ENCODE measurements at places on chromosomes 1 and 21. TPM values are rescaled to one million over a fixed set of nuclear protein-coding genes. Genes with fewer than 3 reads are reported as not detected.

DNA sequence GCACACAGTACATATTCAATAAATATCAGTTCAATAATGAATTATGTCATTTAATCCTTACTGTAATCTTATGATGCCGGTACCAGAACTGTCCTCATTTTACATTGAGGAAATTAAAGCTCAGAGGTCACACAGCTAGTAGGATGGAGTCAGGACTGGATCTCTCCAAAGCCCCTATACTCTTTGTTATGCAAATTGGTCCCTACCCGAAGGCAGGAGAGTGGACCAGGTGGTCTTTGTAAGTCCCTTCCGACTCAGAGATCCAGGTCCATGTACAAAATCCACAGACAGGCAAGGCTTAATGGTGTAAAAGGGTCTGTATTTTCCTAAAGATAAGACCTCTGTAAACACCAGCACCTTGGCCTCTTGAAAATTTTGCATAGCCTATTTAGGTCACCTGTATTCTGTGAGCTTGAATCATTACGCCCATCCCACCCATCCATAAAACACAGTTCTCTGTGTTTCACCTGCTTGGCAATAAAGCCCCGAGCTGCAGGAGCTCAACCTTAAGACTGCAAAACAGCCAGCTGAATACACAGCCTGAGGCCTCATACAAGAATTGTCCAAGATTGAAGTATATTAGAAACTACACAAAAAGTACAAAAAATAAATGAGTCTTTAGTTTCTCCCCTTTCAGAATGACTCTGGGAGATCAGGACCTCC is 41.7 kb downstream of the PLXNA2 start:
- no peak for DNase-seq

- no peak for DNase-seq
These were observed 33.3 kb upstream of the BECN2 start for GRCh38 chr1:241924080-241924808.

DNA sequence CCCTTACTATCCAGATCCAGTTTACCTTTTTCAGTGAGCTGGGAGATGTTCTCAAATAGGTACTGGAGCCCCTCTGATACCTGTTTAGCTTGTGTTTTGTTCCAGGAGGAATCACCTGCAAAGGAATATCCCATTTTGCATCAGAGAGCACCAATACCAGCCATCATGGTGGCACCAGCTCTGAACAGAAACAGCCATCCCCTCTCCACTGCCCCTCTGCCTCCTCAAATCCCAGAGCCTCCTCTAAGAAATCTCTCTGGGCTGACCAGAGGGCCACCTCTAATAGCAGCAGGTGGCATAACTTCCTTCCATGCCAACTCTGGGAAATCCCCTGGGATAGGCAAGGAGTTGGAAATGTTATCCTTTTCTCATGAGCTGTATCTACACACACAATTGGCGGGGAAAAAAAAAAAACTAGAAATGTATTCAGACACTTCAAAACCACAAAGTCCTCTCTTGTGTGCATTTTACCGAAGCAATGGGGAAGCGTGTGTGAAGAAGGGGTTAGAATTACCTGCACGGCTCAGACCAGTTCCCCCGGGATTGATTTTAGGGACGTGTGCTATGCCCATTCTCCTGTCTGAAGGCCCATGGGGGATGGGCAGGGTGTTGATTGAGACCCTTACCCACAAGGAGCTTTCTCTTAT is 2.4 kb downstream of the PGLYRP4 start:
- no peak for DNase-seq

- DNase-seq: peak; percentile 25
These were observed 509.4 kb downstream of the SMYD3 start for GRCh38 chr1:245997471-245998258.

DNA sequence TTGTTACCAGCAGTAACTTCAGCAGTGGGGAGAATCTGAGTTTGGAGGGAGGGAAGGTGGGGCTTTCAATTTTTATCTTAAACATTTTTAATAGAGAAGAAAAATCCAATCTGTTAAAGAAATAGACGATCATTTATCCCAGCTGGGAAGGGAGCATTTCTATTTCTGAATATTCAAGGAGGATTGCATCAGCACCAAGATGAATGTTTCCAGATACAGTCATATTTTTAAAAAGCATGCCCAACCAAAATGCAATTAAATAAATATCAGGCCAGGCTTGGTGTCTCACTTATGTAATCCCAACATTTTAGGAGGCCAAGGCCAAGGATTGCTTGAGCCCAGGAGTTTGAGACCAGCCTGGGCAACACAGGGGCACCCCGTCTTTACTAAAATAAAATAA is 1.7 kb upstream of the ATP1A4 start:
- DNase-seq: no peak

GRCh38 chr1:20446796-20447195 is 39.2 kb downstream of the CAMK2N1 start:
- peak; percentile 8 for DNase-seq

GRCh38 chr1:233340966-233341516 is 13.5 kb downstream of the MAP3K21 start:
- DNase-seq: no peak

- DNase-seq: no peak
These were observed 6.5 kb upstream of the PDXK start for GRCh38 chr21:43712268-43712942.

DNA sequence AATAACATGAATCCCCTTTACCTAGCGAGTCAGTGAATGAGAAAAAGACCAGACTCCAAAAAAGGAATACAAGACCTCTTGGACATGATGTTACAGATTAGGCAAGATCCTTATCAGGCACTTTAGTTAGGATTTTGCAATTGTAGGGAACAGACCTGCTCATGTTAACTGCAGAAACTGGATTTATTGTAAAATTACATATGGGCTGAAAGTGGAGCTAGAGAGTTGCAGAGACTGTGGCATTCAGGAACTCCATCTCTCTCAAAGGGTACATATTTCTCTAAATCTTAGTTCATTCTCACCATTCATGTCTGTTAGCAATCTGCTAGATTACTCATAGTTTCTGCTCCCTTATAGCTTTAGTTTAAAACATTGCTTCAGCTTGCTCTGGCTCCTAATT is 142.2 kb downstream of the PAPPA2 start:
- DNase-seq: no peak

DNA sequence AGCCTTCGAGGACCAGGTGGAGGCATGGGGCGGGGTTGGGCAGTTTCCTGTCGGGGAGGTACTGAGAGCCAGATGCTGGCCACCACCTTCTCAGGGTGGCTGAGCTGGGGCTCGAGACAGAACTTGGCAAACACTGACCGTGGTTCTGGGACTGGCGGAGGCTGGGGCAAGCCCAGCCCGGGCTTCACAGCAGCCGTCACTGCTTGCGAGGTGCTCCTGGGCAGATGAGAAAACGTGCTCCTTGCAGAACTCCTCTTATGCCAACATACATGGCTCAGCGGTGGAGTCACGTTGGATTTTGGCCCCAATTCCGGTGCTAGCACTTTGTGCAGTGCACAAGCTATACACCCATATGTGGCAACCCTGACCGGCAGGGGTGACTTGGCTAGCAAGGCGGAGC is 69.2 kb downstream of the RUNX3 start:
- DNase-seq: no peak

GRCh38 chr21:26080211-26080610 is 90.4 kb downstream of the APP start:
- no peak for DNase-seq

DNA sequence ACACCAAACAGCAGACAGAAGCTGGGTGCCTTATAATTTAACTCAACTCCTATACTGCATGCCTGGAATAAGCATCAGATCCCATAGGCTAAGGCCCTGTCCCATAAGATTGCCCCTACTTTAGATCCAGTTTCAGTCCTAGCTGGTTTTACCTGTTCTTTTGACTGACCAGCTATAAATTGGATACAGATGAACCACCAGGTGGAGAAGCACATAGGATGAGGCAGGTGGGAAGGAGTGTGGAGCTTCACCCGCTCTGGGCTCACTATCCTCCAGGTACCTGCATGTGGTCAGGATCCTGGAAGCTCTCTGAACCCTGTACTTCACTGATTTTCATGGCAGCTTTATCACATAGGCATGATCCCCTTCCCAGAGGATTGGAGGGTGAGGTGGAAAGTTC is 51.3 kb downstream of the MAST2 start:
- no peak for DNase-seq

- peak; percentile 82 for DNase-seq
These were observed 950 bp upstream of the INKA2 start for GRCh38 chr1:111739925-111740765.

DNA sequence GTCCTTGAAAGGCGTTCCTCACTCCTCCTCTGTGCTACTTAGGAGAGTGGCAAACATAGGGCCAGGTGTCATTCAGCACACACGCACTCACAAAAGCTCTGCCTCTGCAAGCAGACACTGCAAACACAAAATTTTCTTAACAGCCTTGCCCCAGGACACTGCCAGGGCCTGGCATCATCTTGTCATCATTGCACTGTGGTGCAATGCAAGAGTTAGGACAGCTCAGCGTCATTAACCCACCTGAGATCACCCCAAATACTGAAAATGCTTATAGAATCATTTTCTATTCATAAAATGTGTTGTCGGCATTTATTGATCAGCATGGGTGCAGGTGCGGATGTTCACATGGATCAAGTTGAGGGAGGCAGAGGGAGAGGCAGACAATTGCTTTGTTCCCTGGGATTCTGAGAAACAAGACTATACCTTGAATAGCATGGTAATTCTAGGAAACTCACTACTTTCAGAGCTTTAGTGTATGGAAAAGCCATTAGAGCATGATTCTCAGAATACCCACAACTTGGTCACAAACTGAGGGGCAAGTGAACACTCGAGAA is 3.0 kb downstream of the ADAM30 start:
- DNase-seq: no peak

DNA sequence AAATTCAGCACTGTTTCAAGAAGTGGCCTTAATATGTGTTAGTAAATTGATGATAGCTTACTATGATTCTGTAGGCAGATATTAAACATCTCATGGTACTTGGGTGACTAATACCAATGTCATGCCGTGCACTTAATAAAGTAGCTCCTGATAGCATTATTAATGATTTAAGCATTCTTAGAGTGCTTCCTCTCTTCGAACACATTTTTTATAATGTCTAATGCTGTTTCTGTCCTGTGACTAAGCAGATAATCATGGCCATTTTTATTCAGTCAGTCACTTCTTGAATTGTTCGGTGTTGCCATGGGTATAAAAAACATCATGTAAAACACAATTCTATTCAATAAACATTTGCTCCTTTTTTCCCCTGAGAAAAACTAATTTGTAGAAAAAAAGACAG is 804.6 kb upstream of the ADGRL4 start:
- DNase-seq: peak; percentile 89

- peak; percentile 13 for DNase-seq
These were observed 36.2 kb downstream of the UBE2G2 start for GRCh38 chr21:44765231-44766013.

DNA sequence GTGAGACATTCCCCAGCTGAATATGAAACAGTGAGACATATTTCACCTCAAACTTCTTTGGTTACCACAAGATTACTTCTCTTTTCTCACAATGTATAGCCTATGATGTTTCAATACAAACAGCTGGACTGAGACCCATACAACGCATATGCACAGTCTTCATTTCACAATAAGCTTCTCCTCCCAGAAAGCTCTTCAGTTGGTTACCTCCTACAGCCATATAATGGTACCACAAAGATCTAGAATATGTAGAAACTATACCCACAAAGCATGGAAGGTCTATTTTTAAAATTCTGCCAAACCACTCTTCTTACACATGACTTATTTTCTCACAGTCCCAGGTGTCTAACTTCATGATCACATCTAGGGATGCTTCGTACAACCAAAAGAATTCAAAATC is 70.8 kb downstream of the JAK1 start:
- DNase-seq: no peak

- peak; percentile 89 for DNase-seq
These were observed 11.9 kb upstream of the EDN2 start for GRCh38 chr1:41496080-41497055.

- no peak for DNase-seq
These were observed 161.4 kb upstream of the ARHGEF16 start for GRCh38 chr1:3292868-3293562.

DNA sequence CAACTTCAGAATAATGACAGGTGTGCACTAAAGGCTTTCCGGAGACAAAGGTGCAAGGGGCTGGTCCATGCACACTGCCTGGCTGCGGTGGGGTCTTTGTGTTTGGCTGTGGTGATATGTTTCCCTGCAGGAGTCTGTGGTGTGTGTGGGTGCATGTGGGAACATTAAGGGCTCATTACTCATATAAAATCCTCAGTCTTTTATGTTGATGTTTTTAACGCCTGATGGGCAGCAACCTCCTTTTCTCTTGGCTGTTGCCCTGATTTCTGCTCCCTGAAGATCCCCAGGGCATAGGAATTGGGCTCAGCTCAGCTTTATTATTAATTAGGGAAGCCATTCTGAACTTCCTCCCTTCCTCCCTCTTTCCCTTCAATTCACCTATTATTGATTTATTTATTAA is 67.6 kb upstream of the SPAG17 start:
- no peak for DNase-seq

GRCh38 chr1:107695341-107695740 is 269.6 kb downstream of the VAV3 start:
- DNase-seq: no peak

DNA sequence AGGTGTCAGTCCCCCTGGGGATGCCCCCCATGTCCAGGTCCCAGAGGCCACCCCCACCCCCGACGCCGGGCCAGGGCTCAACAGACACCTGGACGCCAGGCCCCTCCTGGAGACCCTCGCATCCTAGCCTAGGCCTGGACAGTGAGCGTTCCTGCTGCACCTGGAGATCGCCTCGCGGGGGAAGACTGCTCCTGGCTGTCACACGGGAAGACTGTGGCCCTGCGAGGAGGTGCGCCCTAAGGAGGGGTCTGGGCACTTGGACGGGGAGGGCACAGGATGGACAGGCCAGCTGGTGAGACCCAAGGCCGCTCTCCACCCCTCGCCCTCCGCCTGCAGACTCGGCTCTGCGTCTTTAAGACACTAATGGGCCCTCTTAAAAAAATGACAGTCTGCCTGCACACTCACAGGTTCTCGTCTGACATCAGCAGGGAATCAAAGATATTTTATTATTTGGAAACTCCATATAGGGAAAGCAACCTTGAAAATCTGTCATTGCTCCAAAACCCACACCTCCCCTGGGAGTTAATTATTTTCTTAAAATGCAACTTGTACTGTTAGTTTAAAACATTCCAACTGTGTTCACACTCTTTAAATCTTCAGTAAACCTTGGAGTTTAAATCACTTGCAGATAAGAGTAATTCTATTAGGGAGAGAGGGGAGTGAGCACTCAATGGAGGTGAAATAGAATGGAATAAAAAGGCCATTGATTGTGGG is 45.6 kb upstream of the ACTRT2 start:
- DNase-seq: no peak

GRCh38 chr1:36091698-36092097 is 3.0 kb downstream of the ADPRS start:
- no peak for DNase-seq

Gene INKA2
- total RNA-seq: 9.7 TPM

Gene CFAP74
- total RNA-seq: not detected

Gene SPRR2F
- total RNA-seq: not detected

Gene ARID4B
- total RNA-seq: 62.0 TPM

Gene LCE2C
- total RNA-seq: not detected

Gene NHLH1
- total RNA-seq: under 0.01 TPM

Gene DISC1
- total RNA-seq: 19.9 TPM

Gene RHBDL2
- 0.28 TPM for total RNA-seq

Gene GFI1
- total RNA-seq: not detected

Gene OR2W3
- total RNA-seq: not detected

Gene HOOK1
- 0.14 TPM for total RNA-seq

All from dermis blood vessel endothelial cell (primary cell).